ENCODE measurements at places on chromosomes 12 and 14.

GRCh38 chr12:70691018-70691672 is 53.9 kb upstream of the PTPRB start:
- no peak for DNase-seq

DNA sequence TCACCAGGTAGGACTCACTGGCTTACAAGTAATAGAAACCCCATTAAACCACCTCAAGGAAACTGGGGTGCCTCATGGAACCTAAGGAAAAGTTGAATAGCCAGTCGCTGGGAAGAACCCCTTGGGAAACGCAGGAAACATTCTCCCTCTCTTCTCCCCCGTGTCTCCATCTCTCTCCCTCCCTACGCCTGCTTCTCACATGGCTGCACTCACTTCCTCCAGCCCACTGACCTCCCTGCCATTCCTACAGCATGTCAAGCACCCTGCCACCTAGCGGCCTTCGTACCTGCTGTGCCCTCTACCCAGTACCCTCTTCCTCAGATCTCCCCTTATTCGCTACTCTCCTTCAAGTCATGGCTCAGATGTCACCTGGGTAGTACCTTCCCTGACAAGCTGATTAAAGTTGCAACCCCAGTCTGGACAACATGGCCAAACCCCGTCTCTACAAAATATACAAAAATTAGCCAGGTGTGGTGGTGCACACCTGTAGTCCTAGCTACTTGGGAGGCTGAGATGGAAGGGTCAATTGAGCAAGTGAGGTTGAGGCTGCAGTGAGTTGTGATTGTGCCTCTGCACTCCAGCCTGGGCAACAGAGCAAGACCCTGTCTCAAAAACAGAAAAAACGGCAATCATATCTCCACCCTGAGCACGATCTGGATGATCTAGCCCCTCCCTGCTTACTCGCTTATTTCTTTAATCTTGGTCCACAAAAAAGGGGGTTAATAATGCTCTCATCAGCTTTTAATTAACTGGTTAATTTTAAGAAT is 6.4 kb upstream of the DTX1 start:
- no peak for DNase-seq

DNA sequence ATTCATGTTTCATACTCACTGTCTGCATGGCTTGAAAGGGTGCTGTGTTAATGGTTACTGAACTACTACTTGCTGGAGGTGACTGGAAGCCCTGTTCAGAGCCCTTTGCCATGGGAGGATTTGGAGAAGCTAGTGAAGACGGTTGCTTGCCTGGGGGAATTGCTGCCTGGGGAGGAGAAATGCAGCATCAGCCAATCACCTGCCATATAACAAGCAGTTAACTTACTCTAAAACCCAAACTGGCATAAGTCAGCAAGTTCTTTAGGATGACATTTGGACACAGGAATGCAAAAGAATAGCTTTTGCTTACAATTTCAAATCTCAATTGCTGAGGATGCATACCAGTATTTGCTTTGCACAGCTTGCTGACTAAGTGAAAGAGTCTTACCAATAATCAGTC is 23.4 kb upstream of the IPO8 start:
- DNase-seq, result no peak

GRCh38 chr14:21072781-21073339 is 2.8 kb downstream of the ARHGEF40 start:
- no peak for DNase-seq

GRCh38 chr14:50001999-50002925 is 109.4 kb downstream of the ARF6 start:
- peak; percentile 11 for DNase-seq

GRCh38 chr12:77725611-77726010 is 105.1 kb upstream of the NAV3 start:
- DNase-seq, result no peak

DNA sequence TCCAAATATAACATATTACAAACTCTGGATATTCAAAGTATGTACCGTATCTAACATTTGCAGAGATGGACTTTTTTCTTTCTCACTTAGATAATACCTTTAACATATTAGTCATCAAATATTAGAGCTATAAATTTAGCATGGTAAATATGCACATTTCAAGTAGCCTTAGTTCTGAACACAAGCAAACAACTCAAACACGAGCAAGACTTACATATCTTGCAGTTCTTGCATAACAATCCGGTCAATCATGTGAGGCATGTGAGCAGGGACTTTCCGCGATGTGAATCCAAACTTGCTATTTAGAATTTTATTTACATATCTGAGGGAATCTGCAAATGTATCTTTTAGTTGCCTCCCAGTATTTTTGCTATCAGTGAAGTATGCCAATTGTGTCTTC is 22.1 kb upstream of the SYCP3 start:
- DNase-seq, result no peak

Measured in retina (tissue), 1 donor.